H9 (cell line): ENCODE measurements at places on chromosomes 1 and 21.
A peak's percentile ranks its signal among the peaks of the same experiment; 100 is the strongest.

DNA sequence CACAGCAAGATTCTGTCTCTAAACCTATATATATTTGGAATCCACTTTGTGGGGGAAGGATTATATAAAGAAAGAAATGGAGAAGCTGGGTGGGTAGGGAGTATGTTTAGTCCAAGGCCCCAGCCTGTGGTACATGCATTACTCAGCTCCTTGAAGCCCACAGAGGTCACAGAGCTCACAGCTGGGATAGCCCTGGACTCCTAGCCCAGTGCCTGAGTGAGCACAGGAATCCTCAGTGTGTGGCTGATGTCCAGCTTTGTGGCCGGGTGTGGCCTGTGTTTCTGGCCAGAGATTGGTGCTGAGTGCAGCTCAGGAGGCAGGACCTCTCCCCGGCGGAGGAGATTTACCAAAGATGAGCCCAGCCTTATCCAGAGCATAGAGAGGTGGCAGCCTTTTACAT is 7.6 kb downstream of the CAPN9 start:
- no peak for DNase-seq
- no peaks in the 10 kb centered on the region for H3K36me3 ChIP-seq
- H3K4me3 ChIP-seq: no peak overlapping the region
- no peak overlapping the region for H3K27ac ChIP-seq

- peaks cover 4% of the 10 kb centered on the region; the same call in 1 of the 2 replicates for H3K4me1 ChIP-seq
- DNase-seq: no peak
- no peak overlapping the region for H3K4me3 ChIP-seq
- H3K36me3 ChIP-seq: peaks cover 9% of the 10 kb centered on the region
Observed at GRCh38 chr1:244022311-244022710, 28.8 kb upstream of the ZBTB18 start.

GRCh38 chr1:235015291-235015985 is 113.2 kb downstream of the TOMM20 start:
- no peaks in the 10 kb centered on the region; the same call in 1 of the 2 replicates for H3K27me3 ChIP-seq
- DNase-seq: no peak
- H3K4me3 ChIP-seq: no peak overlapping the region
- no peaks in the 10 kb centered on the region for H3K36me3 ChIP-seq
- H3K4me1 ChIP-seq: no peaks in the 10 kb centered on the region
- H3K27ac ChIP-seq: no peak overlapping the region

- no peaks in the 10 kb centered on the region for H3K27me3 ChIP-seq
- no peak overlapping the region for H3K4me3 ChIP-seq
- H3K4me1 ChIP-seq: no peaks in the 10 kb centered on the region
- no peak for DNase-seq
- no peak overlapping the region for H3K27ac ChIP-seq
Observed at GRCh38 chr1:68528243-68528642, 31.4 kb upstream of the DEPDC1 start.

DNA sequence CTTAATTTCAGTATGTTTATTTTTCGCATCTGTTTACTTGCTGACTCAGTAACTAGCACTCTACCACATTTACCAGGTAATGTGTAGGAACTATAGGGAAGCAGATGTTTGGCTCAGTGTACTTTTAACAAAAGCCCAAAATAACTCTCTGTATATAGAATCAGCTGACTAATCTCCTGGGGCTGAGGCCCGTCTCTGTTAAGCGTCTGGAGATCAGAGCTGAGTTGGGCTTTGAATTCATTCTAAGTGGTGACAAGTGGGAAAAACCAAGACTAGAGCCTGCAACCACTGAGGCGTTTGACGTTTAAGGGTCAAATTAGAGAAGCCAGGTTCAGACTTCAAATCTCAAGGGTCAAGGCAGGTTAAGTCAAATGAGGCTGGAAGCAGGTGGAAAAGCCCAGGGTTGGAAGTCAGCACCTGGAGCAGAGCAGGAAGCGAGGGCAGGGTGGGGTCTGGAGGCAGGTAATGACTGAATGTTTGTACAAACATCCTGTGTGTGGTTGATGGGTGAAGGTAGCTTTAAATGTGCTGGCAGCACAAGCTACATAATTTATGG is 56.8 kb upstream of the LYST start:
- no peaks in the 10 kb centered on the region for H3K36me3 ChIP-seq
- no peak for DNase-seq
- no peak overlapping the region for H3K27ac ChIP-seq
- H3K4me3 ChIP-seq: no peak overlapping the region
- no peaks in the 10 kb centered on the region for H3K27me3 ChIP-seq

DNA sequence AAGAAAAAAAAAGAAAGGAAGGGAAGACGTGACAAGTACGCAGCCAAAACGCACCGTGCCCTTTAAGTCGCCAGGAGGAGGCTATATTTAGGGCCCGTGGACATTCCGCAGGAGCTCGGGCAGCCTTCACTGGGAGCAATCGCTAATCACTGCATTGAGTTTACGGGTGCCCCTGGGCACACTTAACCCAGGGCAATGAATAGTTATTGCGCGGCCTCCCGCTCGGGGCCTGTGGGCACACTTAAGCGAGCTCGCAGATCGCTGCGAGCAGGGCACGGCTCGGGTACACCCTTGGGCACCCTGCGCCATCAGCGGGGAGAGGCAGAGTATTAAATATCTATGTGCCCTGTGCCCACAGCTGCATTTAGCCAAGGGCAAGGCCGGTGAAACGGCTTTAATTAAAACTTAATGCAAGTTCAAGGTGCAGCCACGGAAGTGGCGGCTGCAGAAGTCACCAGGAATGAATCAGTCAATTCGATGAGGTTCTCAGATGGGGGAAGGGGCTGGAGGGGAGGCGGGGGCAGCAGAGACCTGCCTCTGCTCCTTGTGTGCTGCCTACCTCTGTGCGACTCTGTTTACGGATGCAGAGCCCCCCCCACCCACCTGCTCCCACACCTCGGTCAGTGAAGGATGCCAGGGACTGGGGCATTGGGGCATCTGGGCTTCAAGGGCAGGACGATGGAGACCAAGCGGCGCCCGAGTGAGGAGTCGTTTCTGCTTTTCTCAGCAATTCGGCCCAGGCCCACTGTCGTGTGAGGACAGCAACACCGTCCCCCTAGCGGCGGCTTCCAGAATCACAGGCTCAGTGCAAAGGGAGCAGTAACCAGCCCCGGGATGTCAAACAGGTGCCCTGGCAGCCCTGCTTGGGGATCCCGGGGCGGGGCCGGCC is 51.8 kb upstream of the TARDBP start:
- H3K36me3 ChIP-seq: no peaks in the 10 kb centered on the region
- peaks cover 3% of the 10 kb centered on the region; the same call in 1 of the 2 replicates for H3K4me1 ChIP-seq
- no peak overlapping the region for H3K27ac ChIP-seq
- H3K4me3 ChIP-seq: peak overlapping the region; percentile 51; the same call in 2 of the 3 replicates
- no peaks in the 10 kb centered on the region for H3K27me3 ChIP-seq
- DNase-seq: peak; percentile 95

DNA sequence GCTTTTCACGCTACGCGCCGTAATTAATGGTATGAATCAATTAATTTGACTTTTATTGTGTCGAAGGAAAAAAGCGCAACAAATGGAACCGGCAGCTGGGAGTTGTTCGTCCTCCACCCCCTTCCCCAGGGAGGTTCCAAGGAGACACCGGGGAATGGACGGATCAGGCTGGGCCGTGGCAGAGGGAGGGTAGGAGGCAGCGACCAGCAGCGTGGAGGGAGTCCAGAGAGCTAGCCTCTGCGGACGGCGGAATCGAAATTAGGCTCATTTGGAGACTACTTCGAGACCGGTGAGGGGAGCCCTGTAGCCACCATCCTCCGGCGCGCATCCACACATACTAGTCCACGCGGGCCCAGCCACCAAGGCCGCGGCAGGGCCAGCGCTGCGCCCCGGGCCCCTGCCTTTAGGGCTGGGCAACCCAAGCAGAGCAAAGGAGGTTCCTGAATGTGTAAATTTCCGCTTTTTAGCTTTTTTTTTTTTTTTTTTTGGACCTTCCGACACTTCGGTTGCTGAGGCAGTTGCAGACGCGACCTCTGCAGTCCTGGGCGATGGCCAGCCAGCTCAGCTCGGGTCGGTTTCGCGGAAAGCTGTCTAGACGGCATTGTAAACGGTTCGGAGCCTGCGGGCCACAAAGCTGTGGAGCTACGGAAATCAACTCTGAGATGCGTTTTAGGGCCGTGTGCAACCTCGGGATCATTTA is 2.2 kb upstream of the FOXD3 start:
- H3K27me3 ChIP-seq: no peaks in the 10 kb centered on the region; the same call in 1 of the 2 replicates
- no peak overlapping the region for H3K27ac ChIP-seq
- H3K4me1 ChIP-seq: peaks cover 7% of the 10 kb centered on the region; the same call in 1 of the 2 replicates
- H3K4me3 ChIP-seq: peak overlapping the region; percentile 96
- no peaks in the 10 kb centered on the region for H3K36me3 ChIP-seq
- peak; percentile 39 for DNase-seq

DNA sequence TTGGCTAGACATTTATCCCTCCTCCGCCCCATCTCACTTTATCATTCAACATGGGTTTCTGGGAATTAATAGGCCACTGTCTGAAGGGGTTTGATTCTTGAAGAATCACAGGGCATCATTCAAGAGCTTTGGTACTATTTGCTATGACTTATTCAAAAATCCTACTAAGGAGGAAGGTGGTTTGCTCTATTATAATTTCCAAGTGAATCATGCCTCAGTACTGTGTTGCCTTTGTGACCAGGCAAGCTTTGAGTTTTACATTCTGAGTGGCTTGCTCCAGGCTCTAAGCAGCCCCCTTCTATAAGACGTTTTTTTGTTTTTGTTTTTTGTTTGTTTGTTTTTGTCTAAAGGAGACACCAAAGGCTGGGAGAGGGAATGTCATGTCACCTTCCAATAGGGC is 2.6 kb downstream of the C1orf21 start:
- H3K27ac ChIP-seq: no peak overlapping the region
- H3K4me1 ChIP-seq: peaks cover 11% of the 10 kb centered on the region; the same call in 1 of the 2 replicates
- no peak for DNase-seq
- no peaks in the 10 kb centered on the region for H3K27me3 ChIP-seq

GRCh38 chr1:147567594-147568381 is 26.5 kb downstream of the BCL9 start:
- peaks cover 3% of the 10 kb centered on the region; the same call in 2 of the 3 replicates for H3K36me3 ChIP-seq
- H3K27me3 ChIP-seq: no peaks in the 10 kb centered on the region
- peaks cover 14% of the 10 kb centered on the region; the same call in 1 of the 2 replicates for H3K4me1 ChIP-seq
- peak; percentile 49 for DNase-seq
- peak overlapping the region; percentile 74 for H3K4me3 ChIP-seq

DNA sequence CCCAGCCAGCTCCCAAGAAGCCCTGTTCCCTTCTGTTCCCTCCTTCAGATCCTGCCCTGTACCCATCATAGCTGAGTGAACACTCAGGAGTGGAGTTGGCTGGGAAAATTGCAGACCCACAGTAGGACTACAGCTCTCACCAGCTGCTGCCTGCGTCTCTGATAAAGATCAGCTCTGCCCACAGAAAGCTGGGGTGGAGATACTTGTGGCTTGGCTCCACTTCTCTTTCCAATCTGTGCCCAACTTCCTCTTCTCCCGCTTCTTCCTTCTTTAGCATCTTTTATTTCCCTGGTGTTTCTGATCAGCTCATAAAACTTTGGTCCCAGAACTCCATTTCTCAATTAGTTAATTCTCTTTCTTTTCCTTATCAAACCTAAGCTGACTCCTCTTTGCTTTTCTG is 5.5 kb upstream of the CD1A start:
- no peak for DNase-seq
- H3K27ac ChIP-seq: no peak overlapping the region
- no peak overlapping the region for H3K4me3 ChIP-seq
- H3K36me3 ChIP-seq: no peaks in the 10 kb centered on the region
- H3K4me1 ChIP-seq: no peaks in the 10 kb centered on the region
- H3K27me3 ChIP-seq: no peaks in the 10 kb centered on the region

DNA sequence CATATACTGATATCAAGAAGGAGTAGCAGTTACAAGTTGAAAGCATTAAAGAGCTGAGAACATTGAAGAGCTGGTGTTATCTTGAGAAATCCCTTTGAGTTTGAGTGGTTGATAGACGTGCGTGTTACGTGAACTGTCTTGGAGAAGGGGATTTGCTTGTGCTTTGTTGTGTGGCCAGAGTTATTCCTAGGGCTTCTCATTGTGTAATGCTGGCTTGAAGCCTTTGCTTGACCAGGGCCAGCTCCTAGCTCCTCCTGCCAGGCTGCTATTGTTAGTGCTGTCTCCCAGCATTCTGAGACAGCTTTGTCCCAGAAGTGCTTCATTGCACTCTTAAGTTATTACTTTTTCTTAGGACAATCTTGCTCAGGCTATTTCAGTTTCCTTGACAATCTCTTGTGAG is 116.2 kb upstream of the KCNK2 start:
- H3K4me3 ChIP-seq: no peak overlapping the region
- no peaks in the 10 kb centered on the region for H3K27me3 ChIP-seq
- H3K36me3 ChIP-seq: no peaks in the 10 kb centered on the region
- no peaks in the 10 kb centered on the region for H3K4me1 ChIP-seq
- no peak overlapping the region for H3K27ac ChIP-seq

GRCh38 chr21:44845418-44846223 is 27.8 kb upstream of the SUMO3 start:
- 0 out of 2 replicates have a peak, but pooled peaks cover 2% of the 10 kb centered on the region for H3K4me1 ChIP-seq
- peak overlapping the region; percentile 67 for H3K4me3 ChIP-seq
- no peak overlapping the region for H3K27ac ChIP-seq

- no peaks in the 10 kb centered on the region for H3K4me1 ChIP-seq
- no peak overlapping the region for H3K27ac ChIP-seq
- DNase-seq: no peak
- no peaks in the 10 kb centered on the region for H3K27me3 ChIP-seq
- H3K4me3 ChIP-seq: no peak overlapping the region
Observed at GRCh38 chr1:186042230-186042629, 308.0 kb downstream of the HMCN1 start.

- DNase-seq: no peak
- H3K27ac ChIP-seq: no peak overlapping the region
- H3K4me1 ChIP-seq: 0 out of 2 replicates have a peak, but pooled peaks cover 3% of the 10 kb centered on the region
- H3K36me3 ChIP-seq: 0 out of 2 replicates have a peak, but pooled peaks cover 3% of the 10 kb centered on the region
- H3K4me3 ChIP-seq: no peak overlapping the region
- no peaks in the 10 kb centered on the region for H3K27me3 ChIP-seq
Observed at GRCh38 chr1:6703016-6703415, 1.4 kb upstream of the DNAJC11 start.

- no peaks in the 10 kb centered on the region for H3K36me3 ChIP-seq
- H3K4me3 ChIP-seq: no peak overlapping the region
- DNase-seq: no peak
- H3K27me3 ChIP-seq: no peaks in the 10 kb centered on the region
Observed at GRCh38 chr21:44989537-44989886, 49.7 kb downstream of the SLX9 start.

GRCh38 chr1:19007491-19008441 is 51.3 kb upstream of the IFFO2 start:
- peaks cover 3% of the 10 kb centered on the region; the same call in 1 of the 3 replicates for H3K36me3 ChIP-seq
- no peak overlapping the region for H3K27ac ChIP-seq
- peaks cover 4% of the 10 kb centered on the region; the same call in 1 of the 2 replicates for H3K4me1 ChIP-seq
- no peaks in the 10 kb centered on the region for H3K27me3 ChIP-seq

GRCh38 chr1:193555662-193556441 is 369.4 kb upstream of the B3GALT2 start:
- H3K4me3 ChIP-seq: no peak overlapping the region
- no peaks in the 10 kb centered on the region for H3K4me1 ChIP-seq
- no peak overlapping the region for H3K27ac ChIP-seq

GRCh38 chr1:44327679-44328491 is 27.2 kb downstream of the ERI3 start:
- DNase-seq: peak; percentile 58
- peaks cover 3% of the 10 kb centered on the region; the same call in 1 of the 2 replicates for H3K36me3 ChIP-seq
- no peaks in the 10 kb centered on the region for H3K27me3 ChIP-seq
- H3K27ac ChIP-seq: no peak overlapping the region

DNA sequence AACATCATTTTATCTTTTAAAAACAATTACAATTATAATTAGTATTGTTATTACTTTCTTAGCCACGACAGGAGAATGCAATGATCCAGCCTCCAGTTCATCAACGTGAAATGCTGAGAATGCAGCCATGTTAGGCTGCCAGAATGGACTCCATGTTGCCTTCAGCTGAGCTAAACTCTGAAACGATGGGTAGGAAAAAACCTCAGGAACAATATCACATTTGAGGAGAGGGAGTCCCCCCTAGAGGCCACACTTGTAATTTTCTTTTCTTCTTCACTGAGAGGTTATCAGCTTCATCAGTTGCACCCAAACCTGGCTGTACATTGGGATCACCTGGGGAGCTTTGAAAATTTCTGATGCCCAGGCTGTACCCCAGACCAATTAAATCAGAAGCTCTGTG is 34.6 kb upstream of the DNAH14 start:
- H3K36me3 ChIP-seq: no peaks in the 10 kb centered on the region
- DNase-seq: peak; percentile 39
- no peaks in the 10 kb centered on the region for H3K4me1 ChIP-seq
- H3K4me3 ChIP-seq: no peak overlapping the region
